ENCODE measurements at places on chromosomes 1 and 21.

DNA sequence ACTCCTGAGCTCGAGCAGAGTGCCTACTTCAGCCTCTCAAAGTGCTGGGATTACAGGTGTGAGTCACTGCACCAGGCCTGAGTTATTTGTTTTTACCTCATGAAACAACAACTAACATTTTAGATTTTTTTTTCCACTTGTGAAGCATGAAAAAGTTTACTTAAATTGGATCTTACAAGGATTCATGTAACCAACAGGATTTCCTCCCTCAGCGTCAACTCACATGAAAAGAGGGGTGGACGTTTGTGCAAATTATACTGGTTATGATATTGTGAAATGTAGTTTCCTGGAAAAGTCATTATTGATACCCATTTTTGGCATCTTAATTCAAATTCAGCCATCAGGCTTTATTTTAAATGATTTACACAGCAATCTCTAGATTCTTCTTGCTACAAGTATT lies 6.5 kb downstream of the CNST start:
- no peak for DNase-seq

GRCh38 chr1:207919523-207920170 lies 8.7 kb upstream of the CD34 start:
- no peak for DNase-seq

- no peak for DNase-seq
These were observed 8.8 kb upstream of the F3 start for GRCh38 chr1:94550396-94550795.

- no peak for DNase-seq
These were observed 202.9 kb downstream of the BRINP3 start for GRCh38 chr1:190274721-190275120.

DNA sequence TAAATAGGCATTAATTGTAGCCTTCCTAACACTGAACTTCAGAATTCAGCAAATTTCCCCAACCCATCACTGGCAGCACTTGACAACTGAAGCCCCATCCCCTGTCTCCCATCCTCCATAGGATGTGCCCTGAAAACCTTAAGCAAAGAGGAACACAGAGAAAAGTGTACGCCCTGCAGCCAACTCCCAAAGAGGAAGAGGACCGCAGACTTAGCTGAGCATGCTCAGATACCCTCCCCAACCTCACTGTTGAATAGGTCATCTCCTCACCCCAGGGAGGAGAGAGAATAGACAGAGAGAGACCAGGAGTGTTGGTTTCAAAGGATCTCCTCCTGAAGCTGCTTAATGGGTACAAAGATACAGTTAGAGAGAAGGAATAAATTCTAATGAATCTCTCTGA lies 50.5 kb downstream of the CD2 start:
- no peak for DNase-seq

DNA sequence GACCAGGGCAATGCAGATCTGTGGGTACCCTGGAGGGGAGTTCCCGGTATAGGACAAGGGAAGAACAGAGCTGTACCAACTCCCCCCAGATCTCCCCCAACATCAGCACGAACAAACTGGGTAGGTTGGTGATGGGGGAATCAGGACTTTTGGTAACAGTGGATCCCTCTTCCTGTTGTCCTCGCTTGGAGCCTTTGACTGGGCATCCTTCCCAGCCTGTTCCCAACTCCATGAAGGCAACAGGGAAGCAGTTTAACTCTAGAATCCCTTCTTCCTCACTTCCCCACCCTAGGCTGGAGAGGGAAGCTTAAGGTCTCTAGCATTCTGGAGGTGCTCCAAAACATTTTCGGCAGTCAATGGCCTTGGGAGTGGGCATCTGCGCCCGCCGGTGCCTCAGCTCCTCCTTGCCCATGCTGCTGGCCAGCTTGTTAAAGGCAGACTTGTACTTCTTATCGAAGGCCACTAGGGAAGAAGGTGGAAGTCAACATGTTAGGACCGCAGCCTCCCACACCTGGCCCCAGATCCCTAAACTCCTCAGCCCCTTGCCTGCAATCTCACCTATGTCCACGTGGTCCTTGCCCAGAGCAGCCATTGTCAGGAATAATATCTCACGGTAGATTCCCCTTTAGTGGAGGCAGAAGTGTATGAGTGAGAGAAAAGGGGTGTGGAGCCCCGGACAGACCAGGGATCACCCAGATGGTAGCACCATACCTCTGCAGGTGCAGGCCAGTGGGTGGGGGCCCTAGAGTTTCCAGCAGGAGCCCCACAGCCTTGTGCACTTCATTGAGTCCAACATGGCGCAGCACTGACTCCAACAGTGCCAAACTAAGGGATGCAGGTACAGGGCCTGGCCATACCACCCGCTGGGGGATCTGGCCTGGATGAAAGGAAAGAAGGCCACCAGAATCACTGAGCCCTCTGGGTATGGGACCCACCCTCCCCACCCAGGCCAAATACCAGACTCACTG lies 7.5 kb upstream of the GATAD2B start:
- DNase-seq: peak; percentile 29

DNA sequence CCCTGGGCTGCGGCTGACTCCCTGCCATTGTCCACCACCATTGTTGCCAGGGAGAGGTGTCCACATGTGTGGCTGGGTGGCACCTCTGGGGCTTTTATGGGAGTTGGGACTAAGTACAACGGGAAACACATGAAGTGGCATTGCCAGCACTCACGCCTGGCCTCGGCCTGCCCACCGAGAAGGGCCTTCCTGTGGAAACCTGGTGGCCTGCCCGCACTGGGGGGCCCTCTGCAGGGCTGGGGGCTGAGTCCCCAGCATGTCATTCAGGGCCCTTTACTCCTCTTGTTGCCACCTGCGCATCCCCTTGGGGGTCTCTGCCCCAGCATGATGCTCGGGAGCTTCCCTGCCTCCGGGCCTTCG lies 35.5 kb upstream of the RUNX3 start:
- no peak for DNase-seq

GRCh38 chr1:225877580-225877979 lies 4.6 kb downstream of the TMEM63A start:
- DNase-seq: peak; percentile 96
